ENCODE measurements at places on chromosomes 1 and 21.

GRCh38 chr1:48033495-48034045 lies 36.4 kb upstream of the TRABD2B start:
- no peak for DNase-seq

DNA sequence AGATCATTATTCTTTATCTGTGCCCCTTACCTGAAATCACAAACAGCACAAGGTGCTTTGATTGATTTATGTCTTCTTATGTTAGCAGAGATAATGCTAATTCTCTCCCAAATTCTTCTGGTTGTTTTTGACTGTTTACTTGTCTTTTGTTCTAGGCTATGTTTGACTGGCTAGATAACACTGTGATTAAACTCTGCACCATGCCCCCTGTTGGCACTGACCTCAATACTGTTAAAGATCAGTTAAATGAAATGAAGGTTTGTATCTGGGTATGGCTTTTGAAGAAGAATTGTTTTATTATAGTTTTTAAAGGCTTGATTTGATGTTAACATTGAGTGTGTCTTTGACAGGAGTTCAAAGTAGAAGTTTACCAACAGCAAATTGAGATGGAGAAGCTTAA lies 49.6 kb upstream of the BMP8A start:
- no peak for DNase-seq

GRCh38 chr1:151312411-151312810 lies 14.8 kb downstream of the PI4KB start:
- no peak for DNase-seq

- DNase-seq, result no peak
Measured at GRCh38 chr21:42834726-42835191, 44.6 kb downstream of the WDR4 start.

DNA sequence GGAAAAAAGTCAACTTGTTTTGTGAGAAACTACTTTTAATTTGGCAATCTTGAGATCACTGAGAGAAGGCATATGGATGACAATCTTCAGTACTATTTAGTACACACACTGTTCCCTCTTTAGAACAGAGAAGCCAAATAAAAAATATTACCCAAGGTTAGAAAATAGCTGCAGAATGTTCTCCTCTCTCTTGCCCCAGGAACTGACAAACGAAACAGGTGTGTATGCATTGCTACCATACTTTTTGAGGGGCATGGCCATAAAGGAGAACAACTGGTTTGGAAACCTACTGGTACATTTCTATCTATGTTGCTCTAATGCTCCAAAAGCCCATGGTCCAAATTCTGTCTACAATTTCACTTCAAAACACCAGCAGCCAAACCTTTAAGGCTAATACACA lies 5.7 kb downstream of the TOR1AIP2 start:
- DNase-seq, result no peak

DNA sequence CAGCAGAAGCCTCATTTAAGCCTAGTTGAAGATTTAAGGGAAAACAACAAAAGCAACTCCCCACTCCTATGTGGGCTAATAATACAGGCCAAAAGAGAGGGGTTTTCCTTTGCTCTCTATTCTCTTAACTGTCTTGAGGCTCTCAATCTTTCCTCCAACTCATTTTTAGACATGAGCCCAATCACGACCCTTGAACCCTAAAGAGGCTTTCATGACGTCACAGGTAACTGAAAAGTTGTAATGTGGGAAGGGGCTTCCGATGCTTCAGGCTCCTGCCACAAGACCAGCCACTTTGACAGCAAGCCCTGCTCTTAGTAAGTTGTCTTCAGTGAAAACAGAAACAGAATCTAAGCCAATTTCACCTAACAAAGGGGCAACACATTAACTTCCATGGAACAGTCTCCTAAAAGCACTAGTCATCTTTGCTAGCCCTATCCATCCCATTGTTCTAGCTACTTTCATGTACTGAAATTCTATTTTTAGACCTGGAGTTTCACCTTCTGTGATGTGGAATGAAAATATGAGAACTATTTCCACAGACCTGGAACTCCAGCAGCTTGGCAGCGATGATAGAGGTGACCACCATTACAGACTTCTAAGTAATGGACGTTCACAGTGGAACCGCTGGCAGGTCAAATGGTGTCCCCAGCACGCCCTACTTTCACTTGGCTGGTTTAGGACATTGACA lies 36.3 kb downstream of the GPR161 start:
- DNase-seq, result no peak

- DNase-seq, result no peak
Measured at GRCh38 chr1:36359383-36359782, 26.3 kb downstream of the STK40 start.

GRCh38 chr21:42781150-42781970 lies 98.0 kb downstream of the WDR4 start:
- no peak for DNase-seq

- DNase-seq, result no peak
Measured at GRCh38 chr1:78237364-78237916, 191.7 kb downstream of the GIPC2 start.

- no peak for DNase-seq
Measured at GRCh38 chr1:52706136-52706670, 8.1 kb upstream of the COA7 start.

- no peak for DNase-seq
Measured at GRCh38 chr1:21672478-21673276, 3.5 kb upstream of the RAP1GAP start.

DNA sequence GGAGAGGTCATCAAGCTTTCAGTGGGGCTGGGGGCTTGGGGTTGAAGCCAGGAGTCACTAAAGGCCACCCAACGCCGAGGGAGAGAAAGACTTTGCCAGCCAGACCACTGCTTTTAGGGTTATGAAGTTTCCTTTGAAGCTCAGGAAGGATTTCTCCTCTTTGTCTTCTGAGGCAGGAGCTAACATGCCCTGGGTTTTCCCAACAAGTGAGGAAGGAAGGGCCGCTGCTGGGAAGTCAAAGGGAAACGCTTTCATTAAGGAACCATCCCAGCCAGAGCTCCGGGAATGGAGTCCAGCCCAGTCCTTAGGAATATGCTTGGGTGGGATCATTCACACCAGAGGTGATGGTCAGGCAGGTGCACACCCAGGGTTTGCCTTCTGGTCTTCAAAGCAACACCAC lies 436.9 kb downstream of the PRDM2 start:
- DNase-seq, result no peak

DNA sequence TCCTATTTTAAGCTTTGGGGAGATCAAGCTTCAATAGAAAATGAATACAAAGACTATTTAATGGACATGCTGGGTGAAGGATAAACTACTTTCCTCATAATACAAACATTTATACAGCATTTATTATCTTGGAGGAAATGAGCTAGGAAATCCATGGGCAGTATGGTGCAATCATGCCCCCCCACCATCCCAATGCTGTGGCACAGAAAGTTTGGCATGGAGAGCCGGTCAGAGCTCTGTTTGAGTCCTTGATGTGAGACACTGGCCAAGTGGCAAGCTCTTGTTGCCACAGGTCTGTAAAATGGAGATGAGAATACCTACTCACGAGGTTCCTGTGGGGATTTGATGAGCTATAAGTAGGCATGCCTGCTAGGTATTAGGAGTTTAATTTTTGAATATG lies 120.6 kb downstream of the MAB21L3 start:
- DNase-seq, result no peak

Measured in stimulated activated CD4-positive, alpha-beta T cell treated with anti-CD3 and anti-CD28 coated beads, Interleukin-15, amount 100 ng/mL, for 1 hour (primary cell).